ENCODE measurements at places on chromosomes 1 and 21. TPM values are rescaled to one million over a fixed set of nuclear protein-coding genes. Genes with fewer than 3 reads are reported as not detected.

Gene FAM78B
- under 0.01 TPM for total RNA-seq

Gene DR1
- 37.5 TPM for total RNA-seq

Gene RXFP4
- under 0.01 TPM for total RNA-seq

Gene SYPL2
- 0.19 TPM for total RNA-seq

Gene DISP3
- total RNA-seq = not detected

Gene SPOCD1
- total RNA-seq = 44.0 TPM

Gene SOX13
- 6.3 TPM for total RNA-seq

Gene DMBX1
- not detected for total RNA-seq

Gene CFAP107
- total RNA-seq = not detected

Gene TEX38
- not detected for total RNA-seq

Gene CTBS
- 9.6 TPM for total RNA-seq

Gene PRPF38B
- 11.5 TPM for total RNA-seq

Gene CSMD2
- 0.56 TPM for total RNA-seq

Gene FAM110D
- total RNA-seq = under 0.01 TPM

Gene PRAMEF25
- not detected for total RNA-seq

Gene TMEM79
- total RNA-seq = 1.3 TPM

Gene TRNP1
- 17.4 TPM for total RNA-seq

Gene SEMA6C
- 1.3 TPM for total RNA-seq

Gene AMY1B
- total RNA-seq = not detected

Gene LMOD1
- total RNA-seq = 25.7 TPM

Gene CLCA2
- 1.7 TPM for total RNA-seq

Gene GBP3
- 63.6 TPM for total RNA-seq
